KG1 (cell line): ENCODE measurements at places on chromosomes 4 and X.

GRCh38 chr4:47972721-47973120 is 43.8 kb downstream of the CNGA1 start:
- DNase-seq, result no peak

- no peak for DNase-seq
Measured at GRCh38 chrX:7941390-7942042, 14.3 kb upstream of the PNPLA4 start.

- DNase-seq, result no peak
Measured at GRCh38 chr4:54058171-54058570, 6.2 kb downstream of the CHIC2 start.

DNA sequence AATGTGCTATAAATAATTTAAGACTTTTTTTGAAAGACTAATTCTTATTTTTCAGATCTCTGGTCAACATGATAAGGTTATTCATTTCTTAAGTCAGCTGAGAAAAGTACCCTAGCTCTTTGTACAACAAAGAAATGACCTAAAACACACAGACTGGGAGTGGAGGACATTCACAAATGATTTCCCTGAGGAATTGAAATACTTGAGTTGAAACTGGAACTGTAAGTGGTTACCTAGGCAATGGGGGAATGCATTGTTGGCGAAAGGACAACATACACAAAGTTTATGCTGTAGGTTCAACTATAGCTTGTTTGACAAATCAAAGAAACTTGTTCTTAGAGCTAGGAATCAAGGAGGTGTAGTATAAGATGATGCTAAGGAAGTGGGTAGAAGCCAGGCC is 915.5 kb downstream of the FAT4 start:
- DNase-seq, result no peak

- no peak for DNase-seq
Measured at GRCh38 chr4:87152310-87153041, 67.9 kb downstream of the KLHL8 start.

DNA sequence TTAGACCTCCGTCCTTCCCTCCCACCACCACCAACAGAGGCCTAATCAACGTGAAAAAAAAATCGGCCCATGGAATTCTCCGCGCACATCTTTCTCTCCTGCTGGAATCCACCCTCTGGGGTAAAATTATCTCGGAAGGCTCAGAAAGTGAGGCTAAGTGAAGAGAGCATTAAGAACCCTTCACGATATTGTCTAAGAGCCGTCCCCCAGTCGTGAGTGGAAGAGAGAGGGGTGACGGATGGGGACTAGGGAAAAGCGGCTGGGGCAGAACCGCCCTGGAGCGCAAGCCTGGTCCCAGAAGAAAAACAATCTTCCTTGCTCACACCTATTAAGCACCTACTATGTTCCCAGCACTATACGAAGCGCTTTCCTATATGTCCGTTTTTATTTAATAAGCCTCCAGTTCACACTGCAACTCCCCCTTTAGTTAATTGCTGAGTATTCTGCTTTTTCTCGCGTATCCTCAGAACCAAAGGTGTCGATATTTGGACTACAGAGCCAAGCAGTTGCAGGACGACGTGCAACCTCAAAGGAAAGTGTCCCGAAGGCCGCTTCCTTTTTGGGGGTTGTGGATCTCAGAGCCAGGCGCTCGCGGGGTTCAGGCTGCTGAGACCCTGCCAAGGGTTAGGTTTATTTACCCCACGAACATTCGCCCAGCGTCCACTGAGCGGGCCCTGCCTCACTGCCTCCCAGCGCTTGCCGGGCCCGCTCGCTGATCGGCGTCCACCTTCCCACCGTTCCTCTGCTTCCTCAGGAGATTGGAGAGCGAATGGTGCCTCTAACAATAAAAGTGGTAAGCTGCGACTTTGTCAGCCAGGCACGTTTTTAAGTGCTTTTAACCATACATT is 889 bp downstream of the MGARP start:
- no peak for DNase-seq

DNA sequence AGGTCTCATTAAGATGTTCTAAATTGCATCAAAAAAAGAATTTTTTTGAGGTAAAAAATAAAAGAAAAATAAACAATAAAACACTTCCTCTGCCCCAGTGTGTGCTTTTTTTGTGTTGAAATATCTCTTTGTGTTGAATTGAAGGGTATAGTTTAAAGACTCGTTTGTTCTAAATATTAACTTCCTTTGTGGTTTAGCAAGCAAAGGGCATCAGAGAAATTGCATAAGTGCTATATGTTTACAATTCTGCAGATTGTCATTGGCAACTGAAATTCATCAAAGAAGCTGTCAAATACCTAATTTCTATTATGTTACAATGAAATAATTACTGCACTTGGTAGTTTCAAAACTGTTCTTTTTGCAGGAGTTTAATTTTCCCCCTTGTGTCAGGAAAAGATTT is 260.5 kb downstream of the DKK2 start:
- DNase-seq, result peak; percentile 18

- DNase-seq, result no peak
Measured at GRCh38 chr4:173573286-173573685, 43.3 kb upstream of the HAND2 start.

DNA sequence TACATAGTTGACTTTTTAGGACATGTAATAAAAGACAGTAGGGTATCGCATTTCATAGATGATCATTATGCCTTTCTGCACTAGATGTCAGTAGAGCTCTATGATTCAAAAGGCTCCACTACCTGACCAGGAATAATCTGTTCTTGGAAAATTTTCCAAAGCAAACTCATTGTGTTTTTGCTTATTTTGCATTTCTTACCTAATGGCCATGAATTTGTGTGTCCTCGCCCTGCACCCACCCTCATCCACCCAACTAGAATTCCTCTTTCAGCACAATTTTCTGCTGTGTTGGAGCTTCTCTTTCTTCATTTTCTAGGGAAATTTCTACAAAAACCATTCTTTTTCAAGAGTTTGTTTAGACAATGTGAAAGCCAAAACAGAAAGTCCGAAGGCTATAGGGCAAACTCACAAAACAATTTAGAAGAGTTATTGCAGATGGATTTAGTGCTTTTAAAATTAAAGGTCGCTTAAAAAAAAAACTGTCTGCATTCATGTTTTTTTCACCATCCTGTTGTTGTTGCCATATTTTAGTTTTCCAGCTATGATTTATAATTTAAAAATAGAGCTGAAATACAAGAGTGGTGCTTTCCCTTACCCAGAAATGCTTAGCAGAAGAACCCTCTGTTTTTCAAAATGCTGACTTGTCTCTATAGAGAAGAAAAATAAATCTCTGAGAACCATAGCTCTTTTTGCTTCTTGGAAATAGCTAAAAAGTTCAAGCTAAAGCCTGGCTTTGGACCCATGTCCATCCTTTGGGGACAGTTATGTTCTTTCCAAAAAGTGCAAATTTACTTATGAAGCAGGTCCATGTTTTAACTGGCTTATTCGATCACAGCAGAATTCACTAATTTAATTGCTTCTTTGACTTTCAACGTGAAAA is 183.7 kb downstream of the SPATA18 start:
- DNase-seq, result no peak

GRCh38 chr4:159137176-159137575 is 34.3 kb downstream of the RAPGEF2 start:
- no peak for DNase-seq

GRCh38 chr4:55781812-55782211 is 37.8 kb upstream of the EXOC1L start:
- DNase-seq, result no peak

- DNase-seq, result no peak
Measured at GRCh38 chr4:121973816-121974215, 22.0 kb upstream of the TRPC3 start.

DNA sequence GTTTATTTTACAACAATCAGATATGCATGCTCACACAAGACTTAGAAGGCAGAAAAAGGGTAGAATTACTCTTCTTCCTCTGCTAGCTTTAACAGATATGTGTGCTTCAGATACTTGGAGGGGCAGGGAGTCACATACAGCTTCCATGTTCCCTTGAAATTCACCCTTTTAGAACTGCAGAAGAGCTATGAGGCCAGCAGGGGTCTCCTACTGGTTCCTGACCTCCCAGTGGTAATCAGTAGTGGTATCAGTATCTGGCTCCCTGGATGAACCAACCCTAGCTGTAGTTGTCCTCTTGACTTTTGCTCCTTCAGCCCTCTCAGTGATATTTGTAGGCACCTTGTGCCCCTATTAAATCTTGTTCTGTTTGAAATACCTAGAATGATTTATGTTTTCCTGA is 81.5 kb downstream of the RCHY1 start:
- DNase-seq, result no peak

DNA sequence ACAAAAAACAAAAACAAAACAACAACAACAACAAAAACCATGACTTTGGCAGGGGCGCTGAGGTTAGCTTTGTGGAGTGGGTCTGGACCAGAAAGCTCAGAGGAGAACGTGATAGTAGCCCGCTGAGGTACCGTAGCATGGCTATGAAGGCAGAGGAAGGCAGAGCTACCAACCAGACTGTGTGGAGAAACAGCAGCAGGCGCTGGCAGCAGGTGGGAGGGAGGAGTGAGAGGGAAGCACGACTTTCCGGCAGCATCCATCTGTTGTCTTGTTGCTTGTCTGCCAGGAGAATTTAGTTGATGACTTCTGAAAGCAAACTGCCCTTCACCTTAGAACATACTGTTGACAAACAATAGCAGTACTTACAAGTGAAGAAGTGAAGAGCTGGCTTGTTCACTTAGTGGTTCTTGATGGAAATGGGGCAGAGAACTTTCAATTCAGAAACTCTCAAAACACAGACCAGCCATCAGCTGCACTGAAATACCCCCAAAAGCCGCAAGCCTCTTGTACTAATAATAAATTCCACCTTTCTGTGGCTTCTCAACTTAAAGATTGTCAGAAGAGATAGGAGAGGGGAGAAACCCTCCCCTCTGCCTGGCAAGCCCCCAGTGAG is 447.2 kb downstream of the SLITRK2 start:
- no peak for DNase-seq

- DNase-seq, result no peak
Measured at GRCh38 chr4:139875411-139875825, 209.8 kb downstream of the MGST2 start.

DNA sequence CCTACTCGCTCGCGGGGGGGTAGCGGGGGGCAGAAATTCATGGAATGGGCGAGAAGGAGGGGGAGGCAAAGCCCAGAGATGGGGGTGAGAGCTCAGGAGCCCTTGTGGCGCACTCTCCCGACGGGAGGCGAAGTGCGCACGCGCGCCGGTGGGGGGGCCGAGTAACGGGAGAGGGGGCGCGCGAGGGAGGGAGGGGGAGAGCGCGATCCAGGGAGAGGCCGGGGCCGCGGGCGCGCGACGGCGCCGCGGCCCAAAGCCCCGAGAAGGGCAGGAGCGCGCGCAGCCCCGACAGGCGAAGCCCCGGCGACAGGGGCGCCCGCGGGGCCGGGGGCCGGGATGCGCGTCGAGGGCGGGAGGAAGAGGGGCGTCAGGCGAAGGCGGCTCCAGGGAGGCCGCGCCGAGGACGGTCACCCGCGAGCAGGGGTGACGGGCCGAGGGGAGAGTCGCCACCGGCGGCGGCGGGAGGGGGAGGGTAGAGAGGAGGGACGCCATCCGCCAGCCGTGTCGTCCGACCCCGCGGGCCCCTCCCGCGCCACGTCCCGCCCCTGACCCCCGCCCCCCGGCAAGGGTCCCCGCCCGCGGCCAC is 421 bp downstream of the MECP2 start:
- DNase-seq, result no peak

- DNase-seq, result no peak
Measured at GRCh38 chrX:39967348-39967747, 130.4 kb downstream of the BCOR start.

- no peak for DNase-seq
Measured at GRCh38 chr4:82898322-82899243, 2.0 kb upstream of the THAP9 start.

GRCh38 chr4:108336076-108336475 is 167.3 kb upstream of the LEF1 start:
- DNase-seq, result no peak

DNA sequence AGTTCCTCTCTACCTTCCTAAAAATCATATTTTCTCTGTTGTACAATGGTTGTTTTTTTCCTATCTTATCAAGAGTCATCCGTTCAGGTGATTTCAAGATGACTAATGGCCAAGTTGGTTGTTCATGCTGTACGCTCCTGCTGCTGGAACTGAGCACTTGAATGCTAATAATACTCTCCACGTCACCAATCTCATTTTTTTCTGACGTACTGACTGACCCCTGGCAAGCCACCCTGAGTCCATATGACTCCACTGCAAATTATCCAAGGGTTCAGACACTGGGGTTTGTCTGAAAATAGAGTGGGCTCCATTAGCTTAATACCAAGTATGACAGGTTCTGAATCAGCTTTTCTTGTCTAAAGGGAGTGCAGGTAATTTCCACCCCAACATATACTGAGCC is 21.1 kb upstream of the GPR50 start:
- DNase-seq, result no peak

GRCh38 chr4:80243274-80244018 is 23.0 kb upstream of the FGF5 start:
- no peak for DNase-seq

GRCh38 chr4:69039071-69039470 is 57.2 kb upstream of the UGT2B7 start:
- no peak for DNase-seq

GRCh38 chr4:39043861-39044363 is 11.7 kb upstream of the TMEM156 start:
- no peak for DNase-seq

DNA sequence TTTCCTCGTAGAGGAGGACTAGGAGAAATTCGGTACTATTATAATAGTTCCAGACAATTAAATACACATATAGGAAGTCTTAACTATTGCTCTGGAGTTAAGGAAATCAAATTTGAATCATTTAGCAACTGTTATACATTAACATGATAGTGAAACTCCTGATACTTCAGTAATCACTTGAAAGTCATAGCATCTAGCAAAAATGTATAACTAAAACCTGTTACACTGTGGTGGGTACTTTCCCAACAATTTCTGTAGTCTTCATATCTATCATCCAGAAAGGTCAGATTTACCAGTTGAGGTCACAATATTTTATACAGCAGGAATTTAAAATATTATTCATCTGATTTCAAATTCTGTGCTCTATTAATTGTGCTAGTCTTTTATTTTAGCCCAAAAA is 669.6 kb upstream of the PCDH10 start:
- DNase-seq, result no peak

DNA sequence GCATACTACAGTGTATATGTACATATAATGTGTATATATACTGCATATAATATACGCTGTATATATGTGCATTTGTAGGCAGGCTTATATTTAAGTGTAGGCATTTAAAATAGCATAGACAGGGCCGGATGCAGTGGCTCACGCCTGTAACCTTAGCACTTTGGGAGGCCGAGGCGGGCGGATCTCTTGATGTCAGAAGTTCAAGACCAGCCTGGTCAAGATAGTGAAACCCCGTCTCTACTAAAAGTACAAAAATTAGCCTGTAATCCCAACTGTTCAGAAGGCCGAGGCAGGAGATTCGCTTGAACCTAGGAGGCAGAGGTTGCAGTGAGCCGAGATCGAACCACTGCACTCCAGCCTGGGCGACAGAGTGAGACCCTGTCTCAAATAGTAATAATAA is 78.4 kb downstream of the JAKMIP1 start:
- DNase-seq, result no peak

DNA sequence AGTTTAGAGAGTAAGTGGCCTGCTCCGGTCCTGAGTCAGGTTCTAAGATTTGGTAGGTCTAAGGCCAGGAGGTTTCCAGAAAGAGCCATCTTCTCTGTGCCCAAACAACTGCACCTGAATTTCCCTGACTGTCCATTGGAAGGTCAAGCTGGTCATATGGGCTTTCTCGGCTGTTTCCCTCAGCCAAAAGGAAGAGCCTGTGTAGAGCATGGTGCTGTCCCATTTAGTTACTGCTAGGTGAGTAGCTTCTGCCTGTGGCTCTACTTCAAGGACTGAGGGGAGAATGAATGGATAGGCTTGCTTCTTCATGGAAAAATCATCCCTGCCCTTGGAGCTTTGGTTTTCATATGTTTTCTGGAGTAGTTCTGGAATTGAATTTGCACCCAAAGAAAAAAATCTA is 33.7 kb downstream of the NHSL2 start:
- no peak for DNase-seq
